ENCODE measurements at places on chromosomes 4 and X. TPM values are rescaled to one million over a fixed set of nuclear protein-coding genes. Genes with fewer than 3 reads are reported as not detected.

Gene STATH
- total RNA-seq, result not detected

Gene VCX2
- not detected for total RNA-seq

- no peaks in the 10 kb centered on the region for H3K36me3 ChIP-seq
- no peaks in the 10 kb centered on the region for H3K27me3 ChIP-seq
- DNase-seq, result no peak
- no peak overlapping the region for H3K27ac ChIP-seq
- H3K4me1 ChIP-seq, result no peaks in the 10 kb centered on the region
Observed at GRCh38 chr4:110289601-110290100, 91.2 kb upstream of the ELOVL6 start.

DNA sequence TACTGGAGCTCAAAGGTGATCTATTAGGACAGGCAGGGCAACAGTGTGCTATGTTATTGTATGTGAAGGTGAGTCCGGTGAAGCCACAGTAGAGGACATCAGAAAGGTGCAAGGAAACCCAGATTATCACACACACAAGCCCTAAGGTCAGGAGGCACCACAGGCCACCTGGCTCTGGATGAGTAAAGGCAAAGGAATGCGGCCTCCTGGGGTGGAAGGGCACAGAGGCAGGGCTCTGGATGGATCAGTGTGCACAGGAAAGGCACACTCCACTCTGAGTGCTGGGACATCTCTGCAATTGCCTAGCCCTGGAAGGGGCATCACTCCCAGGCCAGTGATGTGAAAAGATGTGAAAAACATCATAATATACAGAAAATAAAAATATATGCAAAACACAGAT is 683.5 kb downstream of the TRIML1 start:
- no peak for DNase-seq
- no peaks in the 10 kb centered on the region for H3K27me3 ChIP-seq

Measured in left lung (tissue), 14 donors.